Right ventricle myocardium superior (tissue), 1 donor: ENCODE measurements at places on chromosomes 4 and X.

GRCh38 chr4:141851246-141851891 lies 215.0 kb downstream of the IL15 start:
- no peak for DNase-seq

- no peak for DNase-seq
Observed at GRCh38 chr4:22988526-22988925, 295.8 kb downstream of the GBA3 start.

GRCh38 chr4:86329431-86329830 lies 30.4 kb downstream of the MAPK10 start:
- no peak for DNase-seq

GRCh38 chrX:580030-580429 lies 50.6 kb upstream of the SHOX start:
- DNase-seq, result no peak

GRCh38 chr4:163063891-163064290 lies 102.8 kb downstream of the NAF1 start:
- no peak for DNase-seq

DNA sequence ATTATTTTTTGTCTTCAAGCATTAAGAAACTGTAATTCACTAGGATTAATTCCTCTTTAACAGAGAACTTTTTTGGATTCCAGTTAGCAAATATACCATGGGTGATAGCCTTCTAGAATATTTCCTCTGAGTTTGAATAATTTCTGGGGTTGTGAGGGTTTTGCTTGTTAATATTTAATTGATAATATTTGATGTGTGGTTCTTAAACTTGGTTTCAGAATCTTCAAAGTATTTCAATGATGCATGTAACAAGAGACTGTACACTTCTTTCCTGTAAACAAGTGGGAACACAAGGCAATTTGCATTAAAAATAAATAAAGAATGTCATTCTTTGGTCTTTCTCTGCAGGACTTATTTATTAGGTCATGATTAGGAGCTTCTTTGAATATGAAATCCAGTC lies 9.5 kb upstream of the C4orf51 start:
- no peak for DNase-seq
